ENCODE measurements at places on chromosomes 1 and 21.

DNA sequence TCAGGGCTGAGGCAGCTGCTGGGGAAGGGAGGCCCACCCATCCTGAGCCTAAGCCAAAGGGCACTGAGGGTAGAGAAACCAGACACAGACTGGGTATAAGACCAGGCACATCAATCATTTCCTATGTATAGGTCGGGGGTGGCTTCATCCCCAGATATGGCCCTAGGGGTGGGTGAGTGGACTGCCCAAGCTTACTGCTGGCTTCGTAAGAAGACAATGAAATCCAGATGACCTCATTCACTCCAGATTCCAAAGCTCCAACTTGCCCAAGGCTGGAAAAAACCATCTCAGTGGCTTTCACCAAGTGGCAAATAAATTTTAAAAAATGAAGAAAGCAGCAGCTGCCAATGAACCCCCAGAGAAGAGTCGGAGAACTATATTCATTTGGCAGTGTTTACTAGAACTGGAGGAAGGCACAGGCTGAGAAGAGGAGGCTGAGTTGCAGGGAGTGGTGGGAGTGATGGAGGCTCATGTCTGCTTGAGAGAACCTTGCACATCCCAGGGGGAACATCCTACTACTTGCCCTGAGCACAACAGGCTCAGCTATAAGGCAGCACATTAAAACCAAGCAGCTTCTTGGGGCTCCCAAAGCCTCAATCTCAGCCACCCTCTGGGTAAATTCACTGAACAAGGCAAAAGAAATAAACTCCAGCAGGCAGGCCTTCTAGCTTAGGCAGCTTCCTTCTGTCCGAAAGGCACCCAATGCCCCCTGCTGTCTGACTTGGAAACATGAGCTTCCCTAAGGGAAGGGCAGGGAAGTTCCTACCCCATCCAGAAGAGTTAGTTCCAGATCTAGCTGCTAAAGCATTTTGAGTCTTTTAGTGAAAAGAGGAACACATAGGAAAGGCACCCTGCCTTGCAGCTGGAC, 14.1 kb downstream of the PEA15 start:
- DNase-seq = no peak

DNA sequence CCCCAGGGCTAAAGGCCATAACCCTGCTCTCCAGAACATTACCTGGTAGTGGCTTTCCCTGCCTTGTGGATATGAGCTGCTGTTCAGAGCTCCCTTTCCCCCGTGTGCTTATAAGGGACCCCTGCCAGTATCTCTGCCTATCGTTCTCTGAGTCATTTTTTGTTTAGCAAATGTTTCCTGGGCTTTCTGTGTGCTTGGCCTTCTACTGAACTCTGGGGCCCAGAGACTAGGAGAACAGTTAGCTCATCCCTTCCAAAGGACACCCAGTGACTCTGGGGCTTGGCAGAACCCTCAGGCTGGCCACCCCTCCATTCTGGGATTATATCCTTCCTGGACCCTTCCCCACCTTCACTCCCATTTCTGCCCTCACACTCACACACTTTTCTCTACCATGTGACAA, 80.8 kb upstream of the POU3F1 start:
- no peak for DNase-seq

DNA sequence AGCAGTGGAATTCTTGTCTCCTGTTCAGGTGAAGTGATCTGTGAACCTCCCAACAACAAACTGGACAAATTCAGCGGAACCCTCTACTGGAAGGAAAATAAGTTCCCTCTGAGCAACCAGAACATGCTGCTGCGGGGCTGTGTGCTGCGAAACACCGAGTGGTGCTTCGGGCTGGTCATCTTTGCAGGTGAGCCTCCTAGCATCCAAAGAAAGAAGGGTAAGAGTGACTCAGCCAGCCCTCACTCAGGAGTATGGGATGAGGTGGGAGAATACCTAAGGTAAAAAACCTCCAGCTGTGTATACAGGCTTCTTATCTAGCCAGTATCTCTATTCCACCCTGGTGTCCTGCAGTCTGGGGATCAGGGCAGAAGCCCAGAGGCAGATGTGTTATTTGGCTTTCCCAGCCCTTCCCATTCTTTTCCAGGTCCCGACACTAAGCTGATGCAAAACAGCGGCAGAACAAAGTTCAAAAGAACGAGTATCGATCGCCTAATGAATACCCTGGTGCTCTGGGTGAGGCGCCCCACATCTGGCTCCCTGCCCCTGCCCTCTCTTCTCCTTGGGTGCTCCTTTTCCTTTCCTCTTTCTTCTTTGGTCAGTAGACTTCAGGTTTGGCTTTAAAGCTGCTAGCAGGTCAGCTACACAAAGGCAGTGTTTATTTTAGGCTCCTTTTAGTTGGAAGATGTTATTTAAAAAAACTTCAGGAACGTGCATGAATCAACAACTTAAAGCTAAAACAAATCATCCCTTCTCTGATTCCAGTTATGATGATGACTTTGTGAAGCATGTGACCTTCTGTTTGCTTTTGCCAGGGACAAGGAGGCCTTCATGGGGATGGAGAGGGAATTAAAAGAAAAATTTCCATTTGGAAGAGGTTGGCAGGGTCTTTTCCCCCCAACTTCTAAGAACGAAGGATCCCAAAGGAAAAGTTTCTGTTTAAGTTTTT, 9.0 kb downstream of the ATP8B2 start:
- no peak for DNase-seq

GRCh38 chr1:84672080-84672854, 18.0 kb downstream of the SSX2IP start:
- no peak for DNase-seq

- DNase-seq = no peak
Measured at GRCh38 chr21:37452227-37452626, 85.7 kb downstream of the DYRK1A start.

- no peak for DNase-seq
Measured at GRCh38 chr1:59178339-59179187, 118.3 kb upstream of the FGGY start.

GRCh38 chr1:24294716-24295371, 24.3 kb upstream of the GRHL3 start:
- DNase-seq = no peak

DNA sequence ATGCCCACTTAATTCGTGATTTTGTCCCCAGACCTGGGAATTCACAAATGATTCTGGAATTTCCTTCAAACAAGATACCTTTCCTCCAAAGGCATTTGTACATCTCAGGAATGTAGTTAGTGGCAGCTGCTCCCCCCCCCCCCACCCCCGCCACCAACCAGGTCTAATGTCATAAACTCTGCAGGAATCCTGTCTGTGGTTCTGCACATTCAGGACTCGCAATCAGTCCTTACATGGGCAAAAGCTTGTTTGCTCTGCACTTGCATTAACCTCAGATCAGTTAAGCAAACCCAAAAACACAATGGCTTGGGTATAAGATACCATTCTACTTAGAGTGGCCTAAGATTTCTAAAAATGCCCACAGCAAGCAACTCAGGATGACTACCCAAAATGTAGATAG, 143.8 kb downstream of the TGFB2 start:
- no peak for DNase-seq

GRCh38 chr1:183148599-183148998, 37.5 kb upstream of the LAMC2 start:
- DNase-seq = no peak

GRCh38 chr1:154624746-154625643, 17.0 kb upstream of the ADAR start:
- no peak for DNase-seq

DNA sequence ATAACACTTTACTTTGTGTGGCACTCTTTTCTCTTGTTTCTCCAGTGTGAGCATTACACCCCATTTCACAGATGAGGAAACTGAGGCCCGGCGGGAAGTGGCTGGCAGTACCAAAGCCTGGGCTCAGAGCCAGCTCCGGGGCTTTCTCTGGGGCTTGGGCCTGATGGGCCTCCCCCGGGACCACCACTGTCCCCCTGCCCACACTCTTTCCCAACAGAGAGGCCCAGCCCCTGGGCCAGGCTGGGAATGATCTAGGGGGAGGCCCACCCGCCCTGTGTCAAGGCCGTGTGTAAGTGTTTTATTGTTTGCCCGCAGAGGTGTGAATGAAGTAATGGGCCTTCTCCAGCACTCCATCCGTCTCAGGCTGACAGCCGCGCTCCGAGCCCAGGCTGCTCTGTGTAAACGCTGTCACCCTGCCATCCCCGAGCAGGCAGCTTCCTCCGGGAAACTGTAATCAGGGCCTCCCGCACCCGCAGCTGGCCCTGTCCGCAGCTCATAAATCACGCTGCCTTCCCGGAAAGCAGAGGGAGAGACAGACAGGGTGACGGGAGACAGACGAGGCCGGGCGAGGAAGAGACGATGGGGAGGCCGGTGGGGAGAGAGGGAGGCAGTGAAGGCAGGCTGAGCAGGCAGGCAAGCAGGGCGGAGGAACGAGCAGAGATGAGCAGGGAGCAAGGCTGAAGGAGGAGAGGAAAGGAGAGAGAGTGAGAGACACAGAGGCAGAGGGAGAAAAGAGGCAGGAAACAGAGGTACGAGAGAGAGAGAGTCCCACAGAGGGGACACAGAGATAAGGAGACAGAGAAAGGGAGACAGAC, 109.7 kb upstream of the ZBTB40 start:
- no peak for DNase-seq

GRCh38 chr21:43266534-43266933, 97.7 kb downstream of the CRYAA start:
- no peak for DNase-seq

Data from GM19239 (cell line).